MV-4-11 (cell line): ENCODE measurements at places on chromosomes 7 and 10.
A peak's percentile ranks its signal among the peaks of the same experiment; 100 is the strongest.

- DNase-seq, result no peak
Measured at GRCh38 chr10:117804470-117805011, 242.2 kb downstream of the RAB11FIP2 start.

GRCh38 chr10:67319976-67320375 lies 376.0 kb downstream of the CTNNA3 start:
- DNase-seq, result no peak

- DNase-seq, result peak; percentile 78
Measured at GRCh38 chr7:27248911-27249723, 6.5 kb downstream of the EVX1 start.

DNA sequence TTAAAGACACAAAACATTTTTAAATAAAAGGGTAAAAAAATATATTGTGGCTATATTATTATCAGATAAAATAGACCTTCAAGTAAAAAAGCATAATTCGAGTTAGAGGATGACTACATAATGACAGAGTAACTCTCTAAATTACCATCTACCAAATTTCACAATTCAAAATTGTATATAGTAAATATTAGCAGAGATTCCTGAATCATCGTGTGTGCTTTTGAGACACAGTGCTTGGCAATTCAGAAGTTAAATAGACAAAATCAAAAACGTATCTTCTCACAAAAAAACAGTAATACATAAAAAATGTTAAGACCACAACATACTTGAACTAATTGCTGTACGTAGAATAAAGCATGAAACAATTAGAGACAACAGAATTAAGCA lies 110.4 kb downstream of the AHR start:
- DNase-seq, result no peak

DNA sequence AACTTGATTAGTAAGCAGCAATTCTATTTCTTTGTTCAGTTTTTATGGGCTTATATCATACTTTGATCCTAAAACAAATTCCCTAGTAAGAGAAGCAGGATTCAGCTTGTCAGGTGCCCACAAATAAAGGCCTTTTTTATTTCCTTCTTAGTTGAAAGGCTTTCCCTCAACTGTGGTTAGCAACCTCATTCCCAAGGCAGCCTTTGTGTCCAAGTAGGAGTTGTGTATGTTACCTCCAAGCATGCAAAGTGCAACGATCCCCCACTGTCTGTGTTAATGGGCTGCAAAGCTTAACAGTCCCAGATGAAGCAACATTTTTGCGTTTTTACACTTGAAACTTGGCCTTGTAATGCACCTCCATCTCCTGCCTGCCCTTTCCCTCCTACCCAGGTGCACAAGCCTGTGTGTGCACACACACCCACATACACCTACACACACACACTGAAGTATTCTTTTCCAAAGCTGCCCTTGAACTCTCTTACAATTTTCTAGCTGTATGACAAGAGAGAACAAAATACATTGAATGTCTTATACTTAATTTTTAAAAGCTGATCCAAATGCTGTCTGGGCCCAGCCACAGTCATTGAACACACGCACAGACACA lies 278.2 kb downstream of the SNX13 start:
- no peak for DNase-seq

- no peak for DNase-seq
Measured at GRCh38 chr10:132204781-132205473, 18.2 kb downstream of the DPYSL4 start.

DNA sequence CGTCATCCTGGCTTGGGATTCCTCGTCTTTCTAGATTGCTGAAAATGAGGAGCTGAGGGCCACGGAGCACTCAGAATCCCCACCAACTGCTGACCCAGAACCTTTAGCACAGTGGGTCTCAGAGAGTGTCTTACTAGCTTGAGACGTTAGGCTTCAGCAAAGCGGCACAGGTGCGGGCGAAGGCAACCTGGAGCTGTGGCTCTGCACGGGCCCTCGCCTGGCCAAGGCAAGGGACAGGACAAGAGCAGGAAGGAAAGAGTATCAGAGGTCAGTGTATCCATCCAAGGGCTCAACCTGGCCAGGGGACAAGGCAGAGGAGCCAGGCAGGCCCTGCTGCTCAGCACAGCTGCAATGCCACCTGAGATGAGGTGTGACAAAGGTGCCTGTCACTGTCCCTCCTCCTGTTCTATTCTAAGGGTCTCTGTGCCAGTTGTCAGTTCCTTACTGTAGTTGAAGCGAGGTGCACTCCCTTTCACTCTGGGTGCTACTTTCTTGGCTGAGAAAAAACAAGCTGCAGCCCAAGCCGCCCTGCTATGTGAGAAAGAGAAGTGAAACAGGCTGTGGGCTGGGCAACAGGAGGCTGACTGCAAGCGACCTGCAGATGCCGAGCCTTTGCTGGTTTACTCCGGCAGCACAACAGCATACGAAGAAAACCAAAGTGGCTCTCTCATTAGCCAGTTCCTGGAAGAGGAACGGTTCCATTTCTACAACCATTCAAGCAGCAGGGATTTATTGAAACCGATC lies 33.3 kb upstream of the KDM7A start:
- peak; percentile 97 for DNase-seq

DNA sequence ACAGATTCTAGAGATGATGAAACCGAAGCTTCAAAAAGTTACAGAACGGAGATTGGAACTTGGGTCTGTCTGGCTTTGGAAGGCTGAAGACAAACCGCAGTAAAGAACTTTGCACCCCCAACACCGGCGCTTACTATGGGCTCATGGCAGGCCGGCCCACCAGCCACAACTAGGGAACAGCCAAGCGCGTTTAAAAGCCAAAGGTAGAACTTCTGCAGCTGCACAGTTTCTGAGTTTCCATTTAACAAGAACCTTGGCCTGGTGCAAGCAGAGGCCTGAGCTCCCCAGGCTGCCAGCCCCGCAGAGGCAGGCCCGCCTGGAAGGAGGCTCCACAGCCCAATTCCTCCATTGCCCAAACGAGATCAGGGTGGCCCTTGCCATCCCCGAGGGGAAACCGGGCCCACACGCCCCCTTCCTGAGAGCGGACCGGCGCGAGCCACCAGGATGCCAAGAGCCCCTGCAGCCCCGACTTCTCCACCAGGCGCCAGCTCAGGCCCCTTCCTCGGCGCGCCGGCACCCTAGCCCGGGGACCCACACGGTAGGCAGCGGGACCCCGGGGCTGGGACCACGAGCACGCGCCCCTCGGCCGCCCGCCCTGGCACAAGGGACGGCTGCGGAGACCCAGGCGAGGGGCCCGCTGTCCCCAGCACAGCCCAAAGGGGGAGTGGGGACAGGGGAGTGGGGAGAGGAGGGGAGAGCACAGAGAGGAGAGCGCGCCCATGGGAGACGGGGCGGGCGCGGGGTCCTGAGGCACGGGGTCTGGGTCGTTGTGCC lies 566 bp downstream of the MAD1L1 start:
- no peak for DNase-seq

DNA sequence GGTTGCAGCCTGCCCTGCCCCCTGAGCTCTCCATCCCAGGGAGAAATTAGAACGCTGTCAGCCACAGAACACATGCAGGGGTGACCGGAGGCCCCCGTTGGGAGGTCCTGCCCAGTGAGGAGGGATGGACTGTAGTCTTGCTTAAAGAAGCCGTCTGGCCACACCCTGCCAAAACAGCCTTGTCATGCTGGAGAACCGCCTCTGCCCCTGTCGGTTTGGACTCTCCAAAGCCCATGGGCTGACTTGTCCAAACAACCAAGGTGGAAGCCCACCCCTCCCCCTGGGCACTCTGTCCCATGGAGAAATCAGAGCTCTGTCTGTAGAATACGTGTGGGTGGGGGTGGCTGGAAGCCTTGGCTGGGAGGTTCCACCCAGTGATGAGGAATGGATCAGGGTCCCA lies 12.7 kb upstream of the TBATA start:
- DNase-seq, result no peak

DNA sequence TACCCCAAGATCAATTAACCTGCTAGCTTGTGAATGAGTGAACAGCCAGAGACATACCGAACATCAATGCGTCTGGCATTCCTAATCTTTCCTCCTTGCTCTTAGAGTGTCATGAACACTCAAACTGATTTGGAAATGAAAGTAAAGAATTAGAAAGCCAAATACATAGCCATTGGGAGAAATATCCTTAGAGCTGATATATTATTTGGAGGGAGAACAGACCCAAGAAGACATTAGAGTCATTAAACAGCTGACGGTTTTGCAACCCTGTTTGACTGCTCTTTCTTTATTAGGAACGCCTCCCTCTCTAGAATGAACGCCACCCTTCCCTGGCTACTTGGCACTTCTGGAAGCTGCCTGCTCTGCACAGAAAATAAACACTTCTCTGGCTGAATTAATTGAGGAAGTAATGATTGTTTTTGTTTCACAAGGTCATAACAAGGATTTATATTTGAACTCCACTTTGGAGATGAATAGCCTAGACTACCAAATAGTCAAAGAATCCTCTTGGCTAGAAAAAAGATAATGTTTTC lies 42.8 kb downstream of the CTTNBP2 start:
- peak; percentile 4 for DNase-seq

DNA sequence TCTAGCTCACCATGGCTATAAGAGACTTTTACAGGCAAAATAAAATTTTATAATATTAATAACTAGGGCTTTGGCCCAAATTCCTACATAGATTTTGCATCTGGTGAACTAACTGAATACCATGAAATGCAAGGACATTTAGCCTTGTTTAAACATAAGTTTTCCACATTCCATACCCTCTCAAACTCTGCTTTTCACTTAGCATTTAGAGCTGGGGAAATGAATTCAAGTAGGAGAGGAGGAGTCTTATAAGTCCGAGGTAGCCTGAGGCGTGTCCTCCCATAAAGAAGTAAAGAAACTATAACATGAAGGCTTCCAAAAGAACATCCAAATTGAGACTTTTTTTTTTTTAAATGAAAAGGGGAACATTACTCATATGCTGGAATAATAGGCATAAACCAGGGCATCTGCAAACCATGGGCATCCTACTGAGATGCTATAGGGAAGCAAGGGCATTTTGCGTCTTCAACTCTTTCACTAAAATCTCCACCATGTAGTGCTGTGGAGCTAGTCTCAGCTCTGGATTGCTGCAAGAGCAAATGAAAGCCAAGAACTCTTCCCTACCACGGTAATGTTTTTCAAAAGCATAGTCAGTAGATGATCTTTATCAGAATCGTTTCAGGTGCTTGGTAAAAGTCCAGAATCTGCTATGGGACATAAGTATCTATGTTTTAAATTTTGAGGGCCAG lies 79.1 kb downstream of the PALS2 start:
- DNase-seq, result no peak

DNA sequence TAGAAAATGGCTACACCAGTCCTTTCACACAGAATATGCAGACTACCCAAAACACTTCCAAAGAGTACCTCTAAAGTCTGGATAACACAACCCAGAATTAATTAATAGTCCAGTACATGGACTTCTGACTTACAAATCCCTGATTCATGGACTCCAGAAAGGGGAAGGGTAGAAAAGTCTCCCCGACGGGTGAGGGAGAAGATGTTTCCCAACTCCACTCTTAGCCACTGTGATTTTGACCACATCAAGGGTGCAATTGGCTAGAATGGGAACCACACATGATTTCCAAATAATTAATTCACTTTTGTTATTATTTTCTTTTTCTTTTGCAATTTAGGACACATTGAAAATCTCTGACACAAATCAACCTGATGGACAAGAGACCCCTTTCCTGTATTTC lies 1.4 kb downstream of the TMEM130 start:
- peak; percentile 22 for DNase-seq

- no peak for DNase-seq
Measured at GRCh38 chr10:124149189-124150042, 56.0 kb upstream of the CHST15 start.

GRCh38 chr7:45389073-45389872 lies 184.9 kb upstream of the ADCY1 start:
- DNase-seq, result no peak

DNA sequence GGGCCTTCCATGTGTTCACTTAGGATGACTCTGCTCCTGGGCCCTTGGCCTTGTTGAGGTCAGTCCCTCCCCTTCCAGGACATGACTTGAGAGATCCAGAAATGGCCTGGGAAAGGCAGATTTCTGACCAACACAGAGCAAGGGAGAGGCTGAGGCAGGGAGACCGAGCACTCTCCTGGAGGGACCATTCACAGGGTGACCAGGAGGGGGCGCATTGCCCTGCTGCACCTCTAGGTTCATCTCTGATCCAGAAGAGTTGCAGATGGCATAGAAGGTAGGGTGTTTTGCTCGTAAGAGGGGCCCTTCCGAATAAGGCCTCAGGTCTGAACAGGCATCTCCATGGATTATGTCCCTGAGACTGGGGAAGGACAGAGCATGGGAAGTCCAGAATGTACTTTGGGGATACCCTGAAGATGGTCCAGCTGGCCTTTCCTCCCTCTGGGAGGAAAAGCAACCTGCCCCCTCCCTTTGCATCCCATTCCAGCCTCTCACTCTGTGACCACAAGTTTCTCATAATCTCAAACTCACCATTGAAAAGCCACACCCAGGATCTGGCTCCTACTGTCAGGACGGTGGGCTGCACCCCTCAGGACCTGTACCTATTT lies 6.6 kb downstream of the DMBT1 start:
- no peak for DNase-seq

- DNase-seq, result no peak
Measured at GRCh38 chr10:12466704-12467305, 117.5 kb downstream of the CAMK1D start.

DNA sequence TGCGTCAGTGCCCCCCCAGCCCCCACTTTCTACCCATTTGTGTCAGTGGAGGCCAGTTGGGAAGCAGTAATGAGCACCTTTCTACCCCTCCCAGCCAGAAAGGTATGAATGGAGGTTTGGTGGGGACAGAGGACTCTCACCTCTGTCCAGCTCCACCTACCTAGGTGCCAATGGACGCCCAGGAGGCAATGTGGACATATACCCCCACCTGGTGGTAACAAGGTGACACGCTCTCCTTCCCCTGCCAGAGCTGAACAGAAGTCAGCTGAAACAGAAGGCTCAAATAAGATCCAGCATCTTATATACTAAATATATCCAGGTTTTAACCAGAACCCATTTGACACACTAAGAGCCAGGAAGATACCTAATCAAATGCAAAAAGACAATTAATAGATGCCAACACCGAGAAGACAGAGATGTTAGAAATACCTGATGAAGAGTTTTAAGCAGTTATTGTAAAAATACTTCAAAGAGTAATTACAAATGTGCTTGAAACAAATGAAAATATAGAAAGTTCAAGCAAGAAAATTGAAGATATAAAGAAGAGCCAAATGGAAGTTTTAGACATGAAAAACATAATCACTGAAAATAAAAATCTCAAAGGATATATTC lies 18.4 kb upstream of the SORCS3 start:
- DNase-seq, result no peak

- no peak for DNase-seq
Measured at GRCh38 chr7:47202146-47202783, 379.6 kb downstream of the TNS3 start.

- DNase-seq, result no peak
Measured at GRCh38 chr10:100130831-100131230, 49.2 kb upstream of the CPN1 start.
